Activated CD4-positive, alpha-beta T cell treated with anti-CD3 and anti-CD28 coated beads, Interleukin-2, Interleukin-6, amounts not matched to agents 100 ng/mL and 50 ng/mL, durations not matched to agents 16 hours and 8 hours (primary cell): ENCODE measurements at places on chromosomes 11 and 22.
A peak's percentile ranks its signal among the peaks of the same experiment; 100 is the strongest.

DNA sequence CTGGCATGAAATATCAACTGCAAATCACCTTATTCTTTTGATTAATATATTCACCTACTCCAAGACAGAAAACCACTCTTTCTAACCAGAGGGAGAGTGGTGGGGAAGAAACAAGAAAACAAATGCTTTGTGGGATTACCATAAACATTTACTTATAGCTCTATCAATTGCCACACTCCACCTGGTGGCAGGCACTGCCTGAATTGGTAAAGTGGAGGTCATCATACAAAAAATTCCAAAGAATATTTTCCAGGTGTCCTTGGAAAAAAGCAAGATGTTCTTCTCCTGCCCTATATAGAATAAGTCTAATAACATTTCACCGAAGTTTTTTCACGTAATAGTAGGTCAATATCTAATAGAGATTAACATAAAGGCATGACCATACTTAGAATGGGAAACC is 45.3 kb downstream of the PHF21A start:
- no peak for DNase-seq

GRCh38 chr22:41021061-41021612 is 70.0 kb downstream of the RBX1 start:
- DNase-seq, result peak; percentile 11

GRCh38 chr11:126407101-126407521 is 51.6 kb downstream of the ST3GAL4 start:
- no peak for DNase-seq

GRCh38 chr11:9479899-9480298 is 19.1 kb downstream of the ZNF143 start:
- no peak for DNase-seq

- no peak for DNase-seq
These were observed 1.4 kb upstream of the ARVCF start for GRCh38 chr22:20018001-20018400.

DNA sequence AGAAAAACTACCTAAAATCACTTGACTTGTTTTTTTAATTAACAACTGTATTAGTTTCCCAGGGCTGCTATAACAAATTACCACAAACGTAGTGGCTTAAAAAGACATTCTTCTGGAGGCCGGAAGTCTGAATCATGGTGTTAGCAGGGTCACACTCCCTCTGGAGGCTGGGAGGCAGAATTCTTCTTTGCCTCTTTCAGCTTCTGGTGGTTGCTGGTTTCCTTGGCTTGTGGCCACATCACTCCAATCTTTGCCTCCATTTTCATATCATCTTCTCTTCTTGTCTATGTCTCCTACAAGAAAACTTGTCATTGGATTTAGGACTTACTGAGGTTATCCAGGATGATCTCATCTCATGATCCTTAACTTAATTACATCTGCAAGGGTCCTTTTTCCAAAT is 7.4 kb upstream of the INCENP start:
- DNase-seq, result no peak

DNA sequence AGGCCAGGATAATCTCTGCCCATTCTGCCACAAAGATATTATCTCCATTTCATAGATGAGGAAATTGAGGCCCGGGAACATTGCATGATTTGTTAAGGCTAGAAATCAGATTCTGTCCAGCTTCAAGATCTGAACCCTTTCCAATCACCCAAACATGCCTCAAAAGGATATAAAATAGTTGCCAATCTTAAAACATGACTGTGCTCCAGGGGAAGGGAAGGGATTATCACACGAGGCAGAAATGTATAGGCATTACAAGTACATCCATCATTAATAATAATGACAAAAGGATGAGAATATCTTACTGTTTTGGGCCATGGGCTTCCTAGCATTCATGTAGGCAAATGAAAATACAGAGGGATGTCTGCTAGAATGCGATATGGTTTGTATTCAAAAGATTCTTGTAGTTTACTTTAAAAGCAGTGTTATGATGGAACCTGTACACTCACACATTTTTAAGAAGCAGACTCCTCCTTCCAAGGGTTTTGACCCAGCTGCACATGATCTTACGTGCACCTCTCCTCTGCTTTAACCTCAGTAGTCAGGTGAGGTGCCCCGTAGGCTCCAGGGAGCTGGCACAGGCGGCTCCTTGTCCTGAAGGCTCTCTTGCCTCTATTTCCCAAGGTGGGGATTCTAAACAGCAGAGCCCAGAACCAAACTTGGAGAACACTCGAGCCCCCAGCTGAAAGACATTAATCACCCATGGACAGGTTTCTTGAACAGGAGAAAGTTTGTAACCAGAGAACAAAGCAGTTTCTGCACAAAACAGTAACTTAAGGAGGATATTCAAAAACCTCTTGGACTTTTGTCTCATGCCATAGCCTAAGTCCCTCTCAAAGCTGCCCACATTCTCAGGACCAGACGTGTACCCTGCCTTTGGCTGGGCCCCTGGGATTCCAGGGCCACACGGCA is 36.0 kb downstream of the PARVA start:
- DNase-seq, result no peak

DNA sequence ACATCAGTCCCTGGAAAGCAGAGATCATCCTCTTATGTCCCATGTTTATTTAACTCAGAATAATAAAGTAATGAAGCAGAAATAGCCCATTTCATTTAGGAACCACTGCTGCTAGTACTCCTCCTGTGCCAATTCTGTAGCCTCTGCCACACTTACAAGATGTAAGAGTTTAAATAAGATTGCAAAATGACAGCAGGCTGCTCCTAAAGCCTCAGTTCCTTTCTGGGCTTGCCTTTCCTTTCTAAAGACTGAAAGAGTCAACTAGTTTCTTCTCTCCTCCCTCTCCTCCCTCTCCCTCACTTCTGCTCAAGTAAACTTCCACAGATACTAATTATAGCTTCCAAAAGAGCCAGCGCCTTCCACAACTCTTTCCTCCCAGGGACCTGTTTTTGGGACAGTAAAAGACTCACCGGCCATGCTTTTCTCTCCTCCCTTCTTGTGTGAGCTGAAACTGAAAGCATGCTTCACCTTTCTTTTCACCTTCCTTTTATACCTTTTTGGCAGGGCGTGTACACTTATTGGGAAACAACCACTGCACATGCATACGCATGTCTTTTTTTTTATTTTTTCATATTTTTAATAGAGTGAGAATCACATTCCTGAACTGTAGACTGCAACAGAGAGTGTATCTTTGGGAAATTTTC is 26.1 kb upstream of the CARD16 start:
- DNase-seq, result peak; percentile 9

DNA sequence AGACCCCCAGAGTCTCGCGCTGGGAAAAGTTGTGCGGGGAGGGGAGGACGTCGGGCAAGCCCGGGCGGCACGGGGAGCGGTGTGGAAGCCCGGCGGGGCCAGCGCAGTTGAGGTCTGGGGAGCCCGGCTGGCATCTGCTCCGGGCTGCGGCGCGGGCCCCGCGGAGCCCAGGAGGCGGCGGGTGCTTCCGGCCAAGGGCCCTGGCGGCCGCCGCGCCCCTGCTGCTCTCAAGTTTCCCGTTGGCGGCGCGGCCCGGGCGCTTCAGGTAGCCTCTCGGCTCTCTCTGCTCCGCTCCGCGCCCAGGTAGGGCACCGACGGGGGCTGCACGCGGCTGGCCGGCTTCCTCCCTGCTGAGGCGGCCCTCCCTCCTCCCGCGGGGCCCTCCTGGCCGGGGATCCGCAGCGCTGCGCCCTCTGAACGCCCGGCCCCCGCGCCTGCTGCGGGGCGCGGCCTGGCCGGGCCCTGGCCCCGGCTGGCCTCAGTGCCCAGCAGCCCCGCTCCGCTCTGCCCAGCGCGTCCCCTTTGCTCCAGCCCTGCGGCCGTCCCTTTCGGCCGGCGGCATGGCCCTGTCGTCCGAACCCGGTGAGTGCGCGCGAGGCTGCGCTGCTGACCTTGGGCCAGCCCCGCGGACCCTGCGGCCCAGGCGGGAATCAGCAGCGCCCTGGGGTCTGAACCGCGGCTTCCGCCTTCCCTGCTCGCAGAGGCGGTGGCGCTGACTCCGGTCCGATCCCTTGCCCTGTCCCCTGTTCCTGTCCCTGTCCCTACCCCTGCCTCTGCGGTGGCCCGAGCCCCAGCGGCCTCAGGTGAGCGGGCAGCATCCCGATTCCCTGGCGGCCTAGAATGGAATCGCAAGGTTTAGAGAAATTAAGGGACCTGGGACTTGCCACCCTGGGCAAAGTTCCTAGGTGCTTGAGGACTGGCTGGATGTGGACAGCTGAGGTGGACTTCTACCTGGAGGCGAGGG is 4.3 kb upstream of the AMPD3 start:
- DNase-seq, result peak; percentile 51

- no peak for DNase-seq
These were observed 50.8 kb downstream of the FLRT1 start for GRCh38 chr11:64086258-64087123.

- DNase-seq, result no peak
These were observed 71.4 kb downstream of the SLC1A2 start for GRCh38 chr11:35347921-35348331.

DNA sequence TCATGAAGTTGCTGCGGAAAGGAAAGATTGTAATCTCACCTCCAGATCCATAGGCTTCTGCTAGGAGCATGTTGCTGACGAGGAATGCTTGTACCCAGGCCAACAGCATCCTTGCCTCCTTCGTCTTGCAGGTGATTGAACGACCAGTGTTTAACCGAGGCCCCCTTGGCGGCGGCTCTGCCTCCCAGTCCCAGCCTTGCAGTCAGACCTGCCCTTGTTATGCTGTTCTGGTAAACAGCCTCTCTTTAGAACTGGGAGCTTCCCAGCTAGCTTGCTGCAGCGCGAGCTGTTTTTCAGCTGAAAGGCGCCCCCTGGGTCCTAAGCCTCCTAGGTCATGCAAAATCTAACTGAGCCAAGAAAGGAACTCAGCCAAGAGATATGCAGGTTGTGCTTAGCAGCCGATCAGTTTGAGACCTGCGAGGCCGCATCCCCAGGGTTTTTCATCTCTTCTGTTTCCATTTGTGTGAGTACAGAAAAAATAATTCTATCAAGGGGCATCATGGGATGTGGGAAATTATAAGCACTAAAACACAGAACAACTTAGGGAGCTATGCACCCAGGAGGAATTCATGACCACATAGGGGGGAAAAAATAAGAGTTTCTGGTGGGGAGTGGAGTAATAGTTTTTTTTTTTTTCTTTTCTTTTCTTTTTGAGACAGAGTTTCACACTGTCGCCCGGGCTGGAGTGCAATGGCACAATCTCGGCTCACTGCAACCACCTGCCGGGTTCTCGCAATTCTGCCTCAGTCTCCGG is at the start of gene PIK3IP1:
Gene PIK3IP1 (minus strand): TSS at position 253 of the 754 bp plus-strand sequence. CDS start 144 bp downstream, at position 109.
- DNase-seq, result peak; percentile 91

DNA sequence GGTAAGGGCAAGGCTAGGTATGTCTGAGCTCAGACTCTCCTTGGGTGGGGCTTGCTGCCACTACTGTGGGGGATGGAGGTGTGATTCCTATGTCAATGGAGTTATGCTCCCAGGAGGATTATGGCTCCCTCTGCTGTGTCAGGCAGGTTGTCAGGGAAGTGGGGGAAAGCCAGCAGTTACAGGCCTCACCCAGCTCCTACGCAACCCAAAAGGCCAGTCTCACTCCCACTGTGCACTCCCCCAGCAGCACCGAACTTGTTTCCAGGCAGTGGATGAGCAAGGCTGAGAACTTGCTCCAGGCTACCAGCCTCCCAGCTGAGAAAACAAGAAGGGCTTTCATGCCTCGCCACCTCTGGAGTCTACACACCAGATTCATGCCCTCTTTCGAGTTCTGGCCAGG is 18.2 kb downstream of the C11orf91 start:
- no peak for DNase-seq

DNA sequence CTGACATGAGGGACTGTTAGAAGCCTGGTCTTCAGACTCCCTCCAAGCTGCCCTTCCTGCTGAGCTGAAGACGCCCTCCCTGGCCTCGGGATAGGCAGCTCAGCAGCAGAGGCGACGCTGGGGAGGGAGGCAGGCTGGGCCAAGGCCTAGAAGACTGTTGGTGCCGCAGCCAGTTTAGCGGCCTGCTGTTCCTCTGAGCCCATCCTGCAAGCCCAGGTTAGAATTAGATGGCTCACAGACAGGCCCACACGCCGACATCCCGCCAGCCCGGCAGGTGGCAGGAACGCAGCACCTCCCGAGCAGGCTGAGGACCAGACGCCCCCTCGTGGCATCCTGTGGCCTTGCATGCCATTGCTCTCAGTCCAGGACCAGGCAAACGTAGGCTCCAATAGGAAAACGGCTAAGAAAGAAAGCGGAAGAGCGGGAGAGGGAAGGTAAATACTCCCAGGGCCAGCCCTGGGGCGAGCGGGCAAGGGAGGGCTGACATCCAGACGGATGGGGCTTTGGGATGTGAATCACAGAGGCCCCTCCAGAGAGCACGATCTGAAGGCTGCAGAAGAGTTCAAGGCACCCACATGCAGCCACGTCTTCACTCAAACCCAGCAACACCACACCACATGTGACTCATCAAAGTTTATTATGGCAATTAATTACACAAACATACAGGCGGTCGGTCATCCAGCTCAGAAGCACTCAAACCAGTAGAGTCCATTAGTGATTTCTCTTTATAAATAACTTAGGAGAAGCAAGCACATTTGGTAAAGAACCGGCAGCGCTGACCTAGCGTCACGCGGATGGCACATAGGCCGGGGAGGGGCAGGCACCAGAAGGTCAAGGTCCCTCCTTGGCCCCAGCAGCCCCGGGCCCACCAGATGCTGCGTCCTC is 27.6 kb downstream of the CD5 start:
- DNase-seq, result peak; percentile 95

DNA sequence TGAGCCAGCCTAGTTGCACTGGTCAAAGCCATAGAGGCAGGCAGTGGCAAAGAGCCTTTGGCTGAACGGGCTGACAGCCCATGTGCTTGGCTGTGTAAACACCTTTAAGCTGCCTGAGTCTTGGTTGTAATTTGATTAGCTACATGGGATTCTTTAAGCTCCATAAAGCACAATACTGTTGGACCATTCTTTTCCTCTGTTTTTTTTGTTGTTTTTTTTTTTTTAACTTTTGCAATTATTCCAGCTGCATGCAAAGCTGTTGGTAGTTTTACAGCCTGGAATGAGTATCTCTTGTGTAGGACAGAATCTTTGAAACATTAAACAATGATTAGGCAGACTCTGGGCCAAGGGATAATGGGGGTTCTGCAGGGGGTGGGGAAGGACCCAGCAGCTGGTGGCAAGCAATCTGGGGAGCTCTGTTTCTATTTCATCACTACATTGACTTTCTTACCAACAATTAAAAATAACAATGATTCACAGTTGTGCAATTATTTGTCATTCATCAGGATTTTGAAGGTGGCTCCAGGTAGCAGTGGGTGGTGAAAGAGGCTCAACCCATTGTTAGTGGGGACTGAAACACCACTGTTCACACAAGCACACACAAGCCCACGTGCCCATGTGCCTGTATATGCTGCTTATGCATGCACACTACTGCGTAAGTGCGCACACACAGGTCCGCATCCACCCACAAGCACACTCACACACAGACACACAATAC is 69.5 kb upstream of the CSNK2A3 start:
- DNase-seq, result no peak

DNA sequence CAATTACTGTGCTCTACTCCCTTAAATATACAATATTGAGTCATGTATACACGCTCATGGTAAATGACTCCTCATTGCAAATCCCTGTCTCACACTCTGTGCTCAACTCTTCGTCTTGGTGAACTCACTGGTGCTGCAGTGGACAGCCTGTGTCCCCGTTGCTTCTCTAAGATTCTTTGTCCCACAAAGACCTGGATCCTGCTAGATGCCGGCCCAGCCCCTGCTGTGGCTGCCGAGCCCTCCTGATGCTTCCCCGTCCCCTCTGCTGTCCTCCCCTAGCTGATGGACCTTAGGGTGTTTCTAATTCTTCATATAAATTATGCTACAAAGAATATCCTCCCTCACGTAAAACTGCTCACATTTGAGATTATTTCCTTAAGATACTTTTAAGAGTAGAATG is 5.5 kb downstream of the APOL2 start:
- no peak for DNase-seq

- DNase-seq, result no peak
These were observed 93.8 kb upstream of the TOP3B start for GRCh38 chr22:22076361-22076760.
